Right renal pelvis (tissue), 4 donors: ENCODE measurements at places on chromosomes 7 and 10.

- DNase-seq, result no peak
These were observed 26.8 kb downstream of the FRMPD2 start for GRCh38 chr10:48247680-48248079.

DNA sequence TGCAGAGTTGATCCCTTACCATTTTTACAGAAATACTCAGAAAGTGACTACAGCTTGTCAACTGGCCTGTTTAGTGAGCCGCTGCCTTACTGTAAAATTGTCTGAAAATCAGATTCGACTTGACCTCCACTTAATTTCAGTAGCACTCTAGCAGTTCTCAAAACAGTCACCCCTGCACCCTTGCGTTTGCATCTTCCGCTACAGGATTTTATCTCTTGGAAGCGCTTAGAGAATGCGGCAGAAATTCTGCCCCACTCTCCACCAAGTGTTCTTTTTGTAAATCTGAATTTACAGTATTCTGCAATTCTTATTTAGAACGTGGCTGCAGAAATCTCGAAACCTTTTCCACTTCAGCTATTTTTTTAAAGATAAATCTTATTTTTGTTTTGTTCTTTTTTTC is 1.9 kb upstream of the TWIST1 start:
- no peak for DNase-seq

DNA sequence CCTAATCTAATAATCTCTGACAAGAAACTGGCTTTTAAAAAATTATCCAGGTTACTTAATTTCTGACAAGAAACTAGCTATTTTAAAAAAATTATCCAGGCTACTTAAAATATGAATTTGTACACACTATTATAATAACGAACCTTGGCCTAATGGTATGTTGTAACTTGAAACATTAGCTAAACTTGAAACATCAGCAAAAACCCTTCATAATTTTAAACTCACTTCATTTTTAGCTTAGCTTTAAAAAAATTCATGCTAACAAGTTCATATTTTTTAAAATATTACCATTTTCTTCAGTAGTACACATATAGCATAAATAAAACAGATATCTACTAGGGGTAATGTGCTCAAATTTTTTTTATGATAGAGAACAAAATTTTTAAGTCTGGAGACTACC is 35.6 kb downstream of the BRAF start:
- no peak for DNase-seq

DNA sequence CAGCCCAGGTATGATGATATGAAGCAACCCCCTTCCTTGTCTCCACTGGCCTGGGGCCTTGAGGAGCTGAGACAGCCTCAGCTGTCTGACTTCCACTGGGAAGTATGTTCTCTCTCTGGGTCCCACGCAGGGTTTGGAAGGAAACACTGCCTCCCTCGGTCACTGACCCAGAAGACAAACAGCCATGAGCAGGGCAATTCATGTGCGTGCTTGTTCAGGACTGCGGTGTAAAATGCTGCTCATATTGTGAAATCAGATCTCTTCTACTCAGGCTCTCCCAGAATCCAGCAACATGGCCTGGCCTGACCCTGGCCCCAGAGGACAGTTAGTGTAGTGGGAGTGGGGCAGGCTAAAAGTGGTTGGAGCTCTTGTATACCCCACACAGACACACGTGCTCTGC is 2.8 kb downstream of the CLCN1 start:
- DNase-seq, result no peak

GRCh38 chr10:84337199-84337598 is 8.8 kb downstream of the CCSER2 start:
- DNase-seq, result no peak

DNA sequence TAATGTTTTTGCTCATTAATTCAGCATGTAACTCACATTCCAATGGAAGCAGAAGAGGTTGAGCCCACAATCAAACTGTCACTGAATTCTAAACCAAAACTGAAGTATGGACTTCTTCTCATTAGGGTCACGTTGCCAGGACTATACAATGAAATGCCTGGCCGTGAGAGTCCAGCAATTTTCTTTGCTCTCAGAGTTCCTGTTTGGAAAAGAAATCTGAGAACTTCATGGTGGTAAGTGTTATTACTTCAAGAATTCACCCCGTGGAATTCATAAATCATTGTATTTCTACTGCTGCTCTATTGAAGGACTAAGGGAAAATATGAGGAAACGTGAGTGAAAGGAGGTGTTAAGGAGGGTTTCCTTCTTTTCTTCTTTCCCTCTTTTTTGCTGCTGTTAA is 441.8 kb upstream of the AKR1E2 start:
- peak; percentile 62 for DNase-seq

GRCh38 chr10:125916977-125917376 is 20.6 kb downstream of the FANK1 start:
- DNase-seq, result no peak

- DNase-seq, result no peak
These were observed 122.6 kb upstream of the PTER start for GRCh38 chr10:16314259-16314658.

GRCh38 chr7:11192506-11192905 is 218.8 kb downstream of the PHF14 start:
- DNase-seq, result no peak

DNA sequence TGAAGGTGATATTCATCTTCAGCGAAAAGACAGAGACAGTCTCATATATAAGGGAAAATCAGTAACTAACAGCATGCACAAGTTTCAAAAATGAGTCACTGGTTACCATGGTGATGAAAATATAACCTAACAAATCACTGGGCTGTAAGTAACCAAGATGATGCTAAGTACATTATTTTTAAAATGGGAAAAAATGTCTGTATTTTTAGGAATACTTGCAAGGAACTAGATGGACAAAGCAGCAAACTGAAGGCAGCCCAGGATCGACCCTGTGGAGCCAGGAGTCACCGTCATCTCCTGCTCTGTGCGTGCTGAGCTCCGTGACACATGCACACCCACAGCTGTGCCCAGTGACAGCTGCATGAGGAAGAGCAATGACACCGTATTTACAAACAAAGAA is 137.3 kb downstream of the ELMO1 start:
- DNase-seq, result no peak

DNA sequence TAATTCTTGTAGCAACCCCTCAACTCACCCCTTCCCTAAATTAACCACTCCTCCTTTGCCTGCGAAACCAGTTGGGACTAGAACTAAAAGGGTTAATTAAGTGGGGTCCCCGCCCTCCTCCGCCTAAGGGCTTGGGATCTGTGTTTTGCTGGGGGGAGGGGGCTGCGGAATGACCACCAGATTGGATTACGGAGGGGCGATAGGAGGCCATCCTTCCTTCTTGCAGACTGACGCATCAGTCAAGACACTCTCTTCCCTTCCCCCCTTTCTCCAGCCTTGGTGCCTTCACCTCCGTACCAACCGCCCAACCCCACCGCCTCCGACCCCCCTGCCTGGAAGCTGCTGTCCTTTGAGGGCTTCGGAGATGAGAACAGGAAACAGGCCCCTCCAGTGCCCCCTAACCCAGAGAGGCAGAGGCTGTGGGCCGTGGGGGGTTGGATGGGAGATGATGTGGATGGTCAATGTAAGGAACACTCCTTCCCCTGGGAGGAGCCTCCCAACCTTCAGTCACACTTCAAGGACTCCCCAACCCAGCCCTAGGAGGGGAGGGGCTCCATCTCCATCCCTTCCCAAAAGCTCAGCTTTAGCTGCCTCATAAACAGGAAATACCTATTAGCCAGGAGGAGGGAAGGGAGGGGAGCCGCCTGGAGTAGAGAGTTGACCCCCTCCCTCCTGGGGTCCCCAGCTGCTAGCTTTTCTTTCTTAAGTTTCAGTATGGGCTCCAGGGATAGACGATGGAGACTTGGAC is 997 bp upstream of the LDB1 start:
- no peak for DNase-seq

DNA sequence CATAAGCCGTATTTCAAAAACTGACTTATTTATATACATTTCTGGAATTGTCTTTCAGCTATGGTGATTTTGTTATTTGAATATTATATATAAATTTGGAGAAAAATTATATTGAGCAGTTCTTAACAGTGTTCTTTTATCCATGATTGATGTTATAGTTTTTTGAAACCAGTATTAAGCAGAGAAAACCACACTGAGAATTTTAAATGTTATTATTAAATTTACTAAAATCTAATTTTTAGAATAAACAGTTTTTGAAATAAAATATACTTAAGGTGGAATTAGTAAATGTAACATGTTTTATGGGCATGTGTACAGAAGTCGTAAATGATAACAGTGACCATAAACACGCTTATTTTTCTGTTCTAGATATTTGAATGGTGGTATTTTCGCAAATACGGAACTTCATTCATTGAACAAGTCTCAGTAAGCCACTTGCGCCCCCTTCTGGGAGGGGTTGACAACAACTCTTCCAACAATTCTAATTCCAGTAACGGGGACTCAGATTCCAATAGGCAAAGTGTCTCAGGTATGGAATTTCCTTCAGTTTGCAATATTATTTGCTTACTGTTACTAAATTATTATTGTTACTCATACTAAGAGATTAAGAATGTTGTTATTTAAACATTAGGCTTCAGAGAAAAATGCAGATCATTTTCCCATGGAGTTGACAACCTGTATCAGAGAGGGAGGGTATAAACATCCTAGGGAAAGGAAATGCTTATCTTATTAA is 166.1 kb downstream of the ST7 start:
- DNase-seq, result peak; percentile 68

DNA sequence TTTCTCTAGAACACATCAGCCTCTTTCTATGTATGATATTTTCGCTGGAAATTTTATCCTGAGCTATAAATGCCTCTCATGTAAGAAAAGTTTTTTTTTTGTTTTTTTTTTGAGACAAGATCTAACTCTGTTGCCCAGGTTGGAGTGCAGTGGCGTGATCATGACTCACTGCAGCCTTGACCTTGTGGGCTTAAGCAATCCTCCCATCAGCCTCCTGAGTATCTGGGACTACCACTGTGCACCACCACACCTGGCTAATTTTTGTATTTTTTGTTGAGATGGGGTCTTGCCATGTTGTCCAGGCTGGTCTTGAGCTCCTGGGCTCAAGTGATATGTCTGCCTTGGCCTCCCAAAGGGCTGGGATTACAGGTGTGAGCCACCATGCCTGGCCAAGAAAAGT is 80.4 kb downstream of the ADK start:
- DNase-seq, result no peak

GRCh38 chr7:121810831-121811672 is 61.9 kb upstream of the PTPRZ1 start:
- DNase-seq, result no peak

DNA sequence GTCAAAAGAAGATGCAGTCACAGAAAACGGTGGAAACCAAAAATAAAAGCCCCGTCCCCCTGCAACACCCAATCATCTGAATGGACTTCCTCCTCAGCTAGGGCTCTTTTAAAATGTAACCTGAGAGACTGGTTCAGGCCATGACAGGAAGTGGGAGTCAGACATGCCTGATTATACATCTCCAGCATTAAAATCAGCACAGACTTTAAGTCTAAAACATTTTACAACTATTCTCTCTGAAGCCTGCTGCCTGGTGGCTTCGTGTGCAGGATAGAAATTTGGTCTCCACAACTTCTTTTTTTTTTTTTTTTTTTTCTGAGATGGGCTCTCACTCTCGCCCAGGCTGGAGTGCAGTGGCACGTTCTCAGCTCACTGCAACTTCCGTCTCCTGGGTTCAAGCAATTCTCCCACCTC is 30.3 kb downstream of the HACD1 start:
- no peak for DNase-seq

DNA sequence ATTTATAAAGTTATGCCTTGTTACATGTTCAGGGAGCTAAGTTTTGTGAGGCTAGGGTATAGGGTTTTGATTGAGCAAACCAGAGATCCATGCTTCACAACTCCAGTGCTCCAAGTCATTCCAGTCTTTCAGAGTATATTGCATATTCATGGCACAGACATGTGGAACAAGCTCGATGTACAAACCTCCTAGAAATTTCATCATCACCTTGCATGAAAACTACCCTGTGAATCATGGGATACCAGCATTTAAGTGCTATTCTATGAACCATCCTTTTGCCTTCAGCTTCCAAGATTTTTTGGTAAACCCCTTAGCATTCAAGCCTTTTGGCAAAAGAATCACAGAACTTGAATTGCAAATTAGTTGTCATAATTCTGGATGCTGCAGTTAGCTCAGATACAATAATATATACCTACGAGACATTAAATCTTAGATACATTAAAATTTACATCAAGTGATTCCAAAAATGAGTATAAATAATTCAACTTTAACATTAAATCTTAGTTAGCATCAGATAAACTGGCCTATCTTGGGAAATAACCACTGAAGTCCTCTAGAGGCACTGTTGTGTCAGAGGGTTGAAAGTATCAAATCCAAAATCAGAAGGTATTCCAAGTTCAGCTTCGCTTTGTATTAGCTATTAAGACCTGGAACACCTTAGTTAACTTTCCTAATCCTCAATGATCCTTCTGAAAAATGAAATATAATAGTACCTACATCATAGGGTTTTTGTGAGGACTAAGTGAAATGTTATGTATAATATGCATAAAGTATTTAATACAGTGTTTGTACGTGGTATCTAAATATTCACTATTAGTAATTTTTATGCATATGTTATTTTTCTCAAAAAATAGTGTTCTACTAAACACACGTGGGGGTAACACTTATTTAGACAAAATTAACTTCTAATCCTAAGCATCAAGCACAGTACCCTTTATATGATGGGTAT is 55.5 kb upstream of the CABCOCO1 start:
- no peak for DNase-seq

GRCh38 chr10:21526188-21526859 is 842 bp upstream of the SKIDA1 start:
- no peak for DNase-seq

DNA sequence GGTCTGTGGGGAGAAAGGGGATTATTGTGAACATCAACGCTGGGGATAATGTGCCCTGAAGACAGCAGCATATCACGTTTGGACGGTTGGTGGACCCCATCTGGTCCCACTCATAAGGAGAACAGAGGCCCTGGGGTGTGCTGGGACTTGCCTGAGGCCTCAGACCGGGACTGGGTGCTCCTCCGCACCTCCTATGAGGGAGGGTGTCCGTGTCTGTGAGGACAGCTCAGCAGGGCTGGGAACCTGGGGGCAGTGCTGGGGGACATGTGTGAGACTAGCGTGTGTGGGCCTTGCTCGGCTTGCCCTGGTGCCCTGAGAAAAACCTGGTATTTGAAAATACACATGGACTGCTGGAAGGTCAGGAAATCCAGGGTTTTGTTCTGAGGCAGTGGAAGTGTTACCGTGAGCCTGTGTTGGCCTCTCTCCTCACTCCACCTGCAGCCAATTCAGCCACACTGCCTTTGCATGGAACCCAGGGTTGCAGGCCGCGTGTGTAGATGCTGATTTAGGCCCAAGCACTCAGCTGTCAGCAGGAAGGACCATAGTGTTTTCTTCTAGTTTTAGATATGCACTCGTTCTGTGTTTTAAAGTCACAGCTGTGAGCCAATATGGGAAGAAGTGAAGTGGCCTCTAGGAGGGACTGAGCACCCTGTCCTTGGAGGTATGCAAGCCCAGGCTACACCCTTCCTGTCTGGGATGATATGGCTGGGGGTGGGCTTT is 13.4 kb upstream of the SH2D4B start:
- no peak for DNase-seq

DNA sequence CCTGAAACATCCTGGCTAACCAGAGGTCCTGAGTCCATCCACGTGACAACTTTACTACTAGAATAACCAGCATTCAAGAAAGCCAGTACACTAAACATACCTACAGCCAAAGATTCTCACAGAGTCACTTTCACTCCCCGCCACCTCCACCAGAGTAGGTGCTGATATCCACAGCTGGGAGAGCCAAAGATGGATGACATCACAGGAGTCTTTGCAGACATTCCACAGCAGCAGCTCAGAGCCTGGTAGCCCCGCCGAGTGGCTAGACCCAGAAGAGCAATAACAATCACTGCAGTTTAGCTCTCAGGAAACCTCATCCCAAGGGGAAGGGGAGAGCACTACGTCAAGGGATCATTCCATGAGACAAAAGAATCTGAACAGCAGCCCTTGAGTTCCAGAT is 13.5 kb upstream of the ADAM22 start:
- no peak for DNase-seq
